ENCODE measurements at places on chromosomes 13 and 19. TPM values are rescaled to one million over a fixed set of nuclear protein-coding genes. Genes with fewer than 3 reads are reported as not detected.

CEACAM21 gene
- total RNA-seq = 3.7 TPM

C19orf81 gene
- not detected for total RNA-seq

TEX26 gene
- total RNA-seq = not detected

SERP2 gene
- total RNA-seq = 1.5 TPM

CCDC70 gene
- not detected for total RNA-seq

GPC6 gene
- 4.5 TPM for total RNA-seq

DNA sequence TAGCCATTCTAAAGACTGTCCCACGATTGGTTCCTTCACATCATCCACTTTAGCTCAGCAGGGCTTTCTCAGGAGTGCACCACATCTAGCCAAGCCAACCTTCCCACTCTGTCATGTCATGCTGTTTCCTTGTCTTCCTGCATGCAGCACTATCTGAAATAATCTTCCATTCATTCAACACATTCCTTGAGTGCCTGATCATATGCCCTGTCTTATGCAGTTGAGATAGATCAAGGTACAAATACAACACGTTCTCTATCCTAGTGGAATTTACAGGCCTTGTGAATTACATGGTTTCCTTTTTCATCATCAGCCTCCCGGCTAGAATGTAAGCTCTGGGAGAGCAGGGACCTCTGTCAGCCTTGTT is 6.8 kb upstream of the MRPS31 start:
- DNase-seq = no peak

- DNase-seq = no peak
Measured at GRCh38 chr13:30639671-30640070, 22.0 kb downstream of the USPL1 start.

DNA sequence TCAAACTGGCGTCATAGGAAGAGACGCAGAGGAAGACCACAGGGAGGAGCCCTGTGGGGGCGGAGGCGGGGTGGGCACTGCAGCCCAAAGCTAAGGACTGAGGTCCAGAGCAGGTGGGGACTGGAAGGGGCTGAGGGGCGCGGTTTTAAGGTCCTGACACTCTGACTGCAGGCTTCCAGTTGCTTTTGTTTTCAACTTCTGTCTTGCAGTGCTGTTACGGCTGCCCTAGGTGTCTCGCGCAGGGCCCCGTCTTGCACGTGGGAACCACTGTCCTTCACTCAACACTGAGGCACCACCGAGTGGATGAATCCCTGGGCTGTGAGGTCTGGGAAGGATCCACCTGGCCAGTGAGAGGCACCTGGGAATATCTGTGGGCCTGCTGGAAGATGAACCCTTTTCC is 76.0 kb downstream of the TEX29 start:
- DNase-seq = no peak

DNA sequence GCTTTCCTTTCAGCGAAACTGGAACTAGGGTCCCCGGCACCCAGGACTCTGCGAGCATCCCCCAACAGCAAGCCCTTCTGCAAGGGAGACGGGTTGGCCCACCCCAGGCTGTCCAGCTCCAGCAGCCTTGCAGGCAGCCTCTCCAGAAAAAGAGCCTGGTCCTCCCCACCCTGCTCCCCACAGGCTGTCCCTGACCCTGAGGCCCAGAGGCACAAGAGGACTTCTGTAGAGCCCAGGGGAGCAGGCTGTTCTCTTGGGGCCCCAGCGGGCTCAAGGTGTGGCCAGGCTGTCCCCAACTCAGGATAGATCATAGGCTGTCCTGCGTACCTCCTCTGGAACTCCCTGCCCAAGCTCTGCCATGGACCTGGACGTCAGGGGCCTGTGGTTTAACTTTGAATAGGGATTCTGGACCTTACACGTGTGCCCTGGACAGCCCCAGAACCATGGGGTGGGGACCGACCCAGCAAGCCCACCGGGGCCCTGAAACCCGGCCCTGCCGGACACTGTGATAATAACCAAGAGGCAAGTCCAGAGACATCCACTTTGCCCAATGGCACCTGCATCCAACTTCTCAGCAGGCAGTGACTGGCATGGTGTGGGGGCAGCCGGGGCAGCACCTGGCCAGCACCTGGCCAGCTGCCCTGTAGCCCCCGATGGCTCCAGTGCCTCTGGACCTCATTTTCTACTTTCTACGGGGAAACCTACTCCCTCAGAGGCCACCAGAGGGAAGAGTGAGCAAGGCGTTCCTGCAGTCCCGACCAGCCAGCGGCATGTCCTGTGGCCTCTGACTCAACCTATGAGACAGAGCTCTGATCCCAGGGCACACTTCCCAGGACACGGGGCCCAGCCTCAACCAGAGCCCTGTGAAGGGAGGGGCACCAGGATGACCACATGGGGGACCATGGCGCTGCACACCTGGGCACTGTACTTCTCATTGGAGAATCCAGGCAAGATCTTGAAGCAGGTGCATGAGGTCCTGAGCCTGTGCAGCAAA is 50.9 kb upstream of the TPM4 start:
- DNase-seq = no peak

DNA sequence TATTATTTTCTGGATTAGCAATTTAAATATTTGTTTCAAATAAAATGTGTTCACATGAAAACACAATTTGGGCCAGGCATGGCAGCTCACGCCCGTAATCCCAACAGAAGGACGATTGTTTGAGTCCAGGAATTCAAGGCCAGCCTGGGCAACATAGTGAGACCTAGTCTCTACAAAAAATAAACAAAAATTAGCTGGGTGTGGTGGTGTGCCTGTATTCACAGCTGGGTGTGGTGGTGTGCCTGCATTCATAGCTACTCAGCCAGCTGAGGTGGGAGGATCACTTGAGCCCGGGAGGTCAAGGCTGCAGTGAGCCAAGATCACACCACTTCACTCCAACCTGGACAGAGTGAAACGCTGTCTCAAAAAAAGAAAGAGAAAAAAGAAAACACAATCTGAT is 46.4 kb downstream of the KPNA3 start:
- no peak for DNase-seq

GRCh38 chr13:104320446-104320845 is 1254.2 kb upstream of the SLC10A2 start:
- DNase-seq = no peak

DNA sequence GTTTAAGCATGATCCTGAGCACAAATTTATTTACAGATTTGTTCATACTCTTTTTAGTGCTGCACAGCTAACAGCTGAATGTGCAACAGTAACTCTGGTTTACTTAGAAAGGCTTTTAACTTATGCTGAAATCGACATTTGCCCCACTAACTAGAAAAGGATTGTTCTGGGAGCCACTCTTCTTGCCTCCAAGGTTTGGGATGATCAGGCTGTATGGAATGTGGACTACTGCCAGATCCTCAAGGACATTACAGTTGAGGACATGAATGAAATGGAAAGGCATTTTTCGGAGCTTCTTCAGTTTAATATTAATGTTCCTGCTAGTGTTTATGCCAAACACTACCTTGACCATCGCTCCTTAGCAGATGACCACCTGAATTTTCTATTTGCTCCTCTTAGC is 16.0 kb downstream of the ZNF100 start:
- DNase-seq = no peak

GRCh38 chr19:29964171-29964570 is 22.1 kb downstream of the URI1 start:
- no peak for DNase-seq

- DNase-seq = no peak
Measured at GRCh38 chr19:12656899-12657571, 9.5 kb downstream of the MAN2B1 start.

DNA sequence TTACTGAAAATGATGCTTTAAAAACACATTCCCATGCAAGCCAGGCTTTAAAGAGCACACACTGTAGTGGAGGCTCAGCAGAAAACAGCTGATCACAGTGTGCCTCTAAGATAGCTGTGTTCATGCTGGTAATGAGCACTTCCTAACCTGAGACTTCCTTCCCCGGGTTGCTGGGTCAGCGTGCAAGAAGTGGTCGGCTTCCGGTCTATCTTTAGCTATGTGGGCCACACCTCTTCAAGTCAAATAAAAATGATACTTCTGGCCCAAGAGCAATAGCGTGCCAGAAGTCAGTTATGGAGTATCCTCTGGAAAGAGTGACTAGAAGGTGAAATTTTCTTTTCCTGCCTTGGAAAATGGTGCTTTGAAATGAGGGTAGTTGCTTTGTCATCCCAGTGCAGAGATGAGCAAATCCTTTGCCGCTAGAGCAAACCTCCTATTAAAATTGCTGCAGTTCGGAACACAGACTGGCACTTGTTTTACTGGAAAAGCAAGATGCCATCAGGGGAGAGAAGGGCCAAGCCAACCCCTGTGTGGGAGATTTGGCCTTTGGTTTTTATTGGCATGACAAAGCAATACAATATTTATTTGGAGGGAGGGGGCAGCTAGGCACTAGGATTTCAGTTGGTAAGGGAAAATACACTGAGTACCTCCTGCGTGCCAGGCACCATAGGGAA is 64.2 kb downstream of the ARHGAP35 start:
- no peak for DNase-seq

DNA sequence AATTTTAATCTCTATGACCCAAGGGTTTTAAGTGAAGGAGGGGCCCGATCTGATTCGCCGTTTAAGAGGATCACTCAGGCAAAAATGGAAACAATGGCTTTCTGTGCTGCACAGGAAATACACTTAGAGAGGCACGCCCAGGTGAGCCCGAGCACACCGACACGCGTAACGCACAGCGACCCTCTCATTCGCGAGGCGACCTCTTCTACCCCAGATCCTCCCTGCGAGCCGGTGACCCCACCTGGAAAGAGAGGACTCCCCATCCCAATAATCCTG is 216 bp downstream of the SH2D3A start:
- DNase-seq = no peak

DNA sequence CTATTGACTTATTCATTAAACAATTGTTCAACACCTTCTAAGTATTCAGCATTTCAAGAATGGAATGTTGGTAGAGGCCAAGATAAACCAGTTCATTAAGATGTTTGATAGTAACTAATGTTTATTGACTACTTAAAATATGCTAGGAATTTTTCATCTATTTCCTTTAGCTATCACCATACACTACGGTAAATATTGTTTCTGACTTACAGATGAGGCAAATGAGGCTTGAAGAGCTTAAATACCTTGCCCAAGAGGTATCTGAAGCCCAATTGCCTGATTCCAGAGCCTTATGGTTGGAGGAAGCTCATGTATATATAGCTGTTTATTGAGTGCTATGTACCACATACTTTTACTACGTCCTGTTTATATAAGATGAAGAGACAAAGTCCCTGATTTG is 286.2 kb downstream of the NDFIP2 start:
- no peak for DNase-seq

DNA sequence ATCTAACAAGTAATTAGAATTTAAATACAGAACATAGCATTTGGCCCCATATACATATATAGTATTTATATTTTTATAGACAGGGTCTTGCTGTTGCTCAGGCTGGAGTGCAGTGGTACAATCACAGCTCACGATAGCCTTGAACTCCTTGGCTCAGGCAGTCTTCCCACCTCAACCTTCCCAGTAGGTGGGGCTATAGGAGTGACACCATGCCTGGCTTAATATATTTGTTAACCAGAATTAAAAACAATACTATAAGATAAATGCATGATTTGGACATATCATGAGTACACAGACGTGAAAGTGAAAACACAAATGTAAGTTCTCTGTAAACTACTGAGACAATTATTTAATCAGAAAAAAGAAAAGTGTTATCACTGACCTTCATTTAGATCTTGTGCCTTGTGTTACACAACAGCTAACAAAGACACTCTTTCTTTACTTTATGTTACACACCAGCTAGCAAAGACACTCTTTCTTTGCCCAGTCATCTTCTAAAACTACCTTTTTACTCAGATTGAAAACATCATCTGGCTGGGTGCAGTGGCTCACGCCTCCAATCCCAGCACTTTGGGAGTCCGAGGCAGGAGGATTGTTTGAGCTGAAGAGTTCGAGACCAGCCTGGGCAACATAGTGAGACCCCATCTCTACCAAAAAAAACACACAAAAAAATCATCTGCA is 22.6 kb downstream of the CARS2 start:
- no peak for DNase-seq

GRCh38 chr19:7720351-7720750 is 11.6 kb downstream of the CLEC4G start:
- no peak for DNase-seq

- DNase-seq = no peak
Measured at GRCh38 chr19:21133633-21134032, 8.2 kb upstream of the ZNF431 start.

DNA sequence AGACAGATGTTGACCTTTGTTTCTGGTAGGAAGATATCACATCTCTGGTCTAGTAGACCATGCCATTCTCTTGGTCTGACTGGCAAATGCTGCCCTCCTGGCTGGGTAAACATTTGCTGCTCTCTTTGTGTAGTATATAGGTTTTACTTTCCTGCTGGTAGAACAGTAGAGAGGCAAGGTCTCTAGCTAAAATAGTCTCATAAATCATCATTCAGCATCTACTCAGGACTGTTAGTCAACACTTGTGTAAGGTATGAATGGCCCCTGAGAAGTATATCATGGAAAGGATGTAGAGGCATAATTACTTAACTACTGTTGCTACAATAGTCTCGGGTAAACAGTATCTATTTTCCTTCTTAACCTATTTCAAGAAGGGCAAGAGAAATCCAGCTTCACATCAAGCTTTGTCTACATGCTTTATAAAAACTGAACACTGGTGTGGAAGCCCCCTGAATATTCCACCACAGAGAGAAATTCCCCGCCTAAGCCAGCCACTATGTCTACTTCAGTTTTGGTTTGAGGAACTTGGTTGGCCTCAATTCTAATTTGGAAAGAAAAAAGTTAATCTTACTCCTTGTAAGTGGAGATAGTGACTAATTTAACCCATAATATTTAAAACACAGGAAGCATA is 18.4 kb upstream of the MYCBP2 start:
- DNase-seq = no peak

DNA sequence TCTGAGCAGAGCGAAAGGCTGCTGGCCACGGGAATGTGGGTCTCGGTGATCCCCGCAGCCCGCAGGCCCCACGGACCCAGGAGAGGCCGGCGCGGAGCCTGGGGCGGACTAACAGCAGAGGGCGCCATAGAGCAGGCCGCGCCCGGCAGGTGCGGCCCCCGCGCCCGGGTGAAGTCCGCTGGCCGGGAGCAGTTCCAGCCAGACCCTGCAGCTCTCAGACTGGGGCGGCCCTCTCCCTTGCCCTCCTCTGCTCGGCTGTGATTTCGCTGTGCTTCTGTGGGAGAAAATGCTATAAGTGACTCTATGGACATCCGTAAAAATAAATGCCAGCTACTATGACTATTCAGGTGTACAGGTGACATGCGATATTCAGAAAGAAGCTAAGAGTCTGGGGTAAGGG is 37.7 kb downstream of the GSX1 start:
- DNase-seq = no peak
